ENCODE measurements at places on chromosomes 5 and 9.

- no peak for DNase-seq
Measured at GRCh38 chr9:81578606-81579005, 110.7 kb downstream of the TLE1 start.

- DNase-seq, result peak; percentile 72
Measured at GRCh38 chr9:4615251-4615650, 46.8 kb upstream of the PLPP6 start.

DNA sequence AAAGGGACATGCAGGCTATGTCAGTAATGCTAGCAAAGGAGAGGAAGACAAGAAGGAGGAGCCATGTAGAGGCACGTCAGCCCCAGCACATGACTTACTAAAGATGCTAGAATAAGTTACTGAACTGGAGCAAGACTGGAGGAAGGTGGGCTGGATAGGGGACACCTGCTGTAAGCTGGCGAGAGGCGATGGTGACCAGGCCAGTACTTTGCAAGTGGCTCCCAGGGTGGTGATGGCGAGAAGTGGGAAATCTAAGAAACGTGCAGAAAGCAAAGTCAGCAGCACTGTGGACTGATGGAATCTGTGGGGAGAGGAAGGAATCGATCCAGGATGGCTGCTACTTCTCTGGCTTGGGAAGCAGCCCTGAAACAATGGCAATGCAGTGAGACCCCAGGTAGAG lies 617.1 kb upstream of the ADAMTS16 start:
- DNase-seq, result no peak

GRCh38 chr9:89993678-89994630 lies 389.1 kb downstream of the GADD45G start:
- DNase-seq, result no peak

DNA sequence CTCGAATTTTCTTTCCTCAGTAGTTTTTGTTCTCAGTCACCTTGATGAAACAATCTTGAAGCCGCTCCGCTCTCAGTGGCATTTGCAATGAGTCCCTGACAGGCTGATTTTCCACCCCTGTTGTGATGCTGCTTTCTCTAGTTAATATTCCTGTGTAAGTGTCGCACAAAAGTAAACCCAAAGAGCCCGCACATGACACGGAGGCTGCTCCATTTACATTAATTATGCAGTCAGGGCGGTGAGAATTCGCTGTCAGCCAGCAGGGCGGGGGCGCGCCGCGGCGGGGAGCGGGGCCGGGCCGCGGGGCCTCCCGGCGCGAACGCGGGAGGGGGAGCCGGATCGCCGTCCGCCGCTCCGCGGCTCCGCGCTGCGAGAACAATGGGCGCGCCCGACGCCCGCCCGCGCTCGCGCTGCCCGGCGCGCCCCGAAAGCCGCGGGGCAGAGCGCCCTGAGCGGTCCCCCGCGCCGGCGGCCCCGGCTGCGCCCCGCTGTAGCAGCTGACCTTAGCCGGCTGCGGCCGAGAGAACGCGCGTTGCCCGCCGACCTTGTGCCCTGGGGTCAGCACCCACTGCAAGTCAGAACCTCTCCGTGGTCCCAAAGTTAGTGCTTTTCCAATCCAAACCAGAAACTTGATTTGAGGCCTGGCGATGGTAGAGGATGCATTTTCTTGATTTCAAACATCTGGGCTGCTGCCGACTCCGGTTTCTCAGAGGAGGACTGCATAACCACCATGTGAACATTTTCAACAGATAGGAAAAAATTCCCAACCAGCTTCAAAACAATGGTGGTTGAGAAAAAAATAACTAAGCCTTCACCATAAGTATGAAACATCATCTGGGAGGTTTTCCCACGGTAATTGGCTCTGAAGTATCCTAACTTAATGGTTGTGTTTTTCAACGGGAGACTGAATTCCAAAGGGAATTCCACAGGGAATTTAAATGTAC lies 142.6 kb downstream of the PBX3 start:
- peak; percentile 71 for DNase-seq

- DNase-seq, result no peak
Measured at GRCh38 chr5:149792540-149793255, 62.6 kb downstream of the PPARGC1B start.

- DNase-seq, result no peak
Measured at GRCh38 chr9:14103115-14103514, 210.8 kb downstream of the NFIB start.

DNA sequence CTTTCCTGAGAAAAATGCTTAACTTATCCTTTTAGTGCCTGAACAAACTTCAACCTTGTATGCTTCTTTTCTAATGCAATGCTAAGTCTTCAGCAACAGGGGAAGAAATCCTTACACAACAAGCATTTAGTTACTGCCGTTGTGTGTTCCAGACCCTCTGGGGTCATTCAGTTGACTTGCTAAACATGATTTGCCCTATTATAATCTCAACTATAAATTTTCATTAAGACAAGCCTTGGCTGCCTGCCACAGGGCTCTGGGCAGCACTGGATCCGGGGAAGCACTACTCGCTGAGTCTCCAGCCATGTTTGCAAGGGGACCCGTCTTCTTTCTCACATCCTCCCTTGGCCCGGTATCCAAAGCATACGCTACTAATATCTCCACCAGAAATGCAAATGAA lies 58.1 kb downstream of the PTCH1 start:
- no peak for DNase-seq

- DNase-seq, result no peak
Measured at GRCh38 chr5:147858565-147858964, 19.9 kb upstream of the SCGB3A2 start.

DNA sequence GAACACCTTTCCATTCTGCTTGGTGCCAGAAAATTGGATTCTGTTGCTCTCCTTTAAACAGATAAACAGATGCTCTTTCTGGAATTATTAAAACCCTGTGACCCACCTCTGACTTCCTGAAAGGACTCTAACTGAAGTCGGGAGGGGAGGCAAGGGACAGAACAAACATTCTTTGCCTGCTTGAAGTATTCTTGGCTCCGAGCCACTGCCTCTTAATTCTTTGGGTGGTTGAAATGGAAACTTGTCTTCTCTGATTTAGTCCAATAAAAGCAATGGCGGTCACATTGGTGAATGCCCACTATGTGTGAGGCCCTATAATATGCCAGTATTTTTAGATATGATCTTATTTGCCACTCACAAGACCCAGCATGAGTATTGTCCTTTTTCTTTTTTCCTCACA lies 236.8 kb downstream of the SLIT3 start:
- DNase-seq, result peak; percentile 14

GRCh38 chr9:132663117-132663516 lies 6.7 kb downstream of the DDX31 start:
- no peak for DNase-seq

GRCh38 chr5:134139891-134140469 lies 25.5 kb downstream of the TCF7 start:
- no peak for DNase-seq

DNA sequence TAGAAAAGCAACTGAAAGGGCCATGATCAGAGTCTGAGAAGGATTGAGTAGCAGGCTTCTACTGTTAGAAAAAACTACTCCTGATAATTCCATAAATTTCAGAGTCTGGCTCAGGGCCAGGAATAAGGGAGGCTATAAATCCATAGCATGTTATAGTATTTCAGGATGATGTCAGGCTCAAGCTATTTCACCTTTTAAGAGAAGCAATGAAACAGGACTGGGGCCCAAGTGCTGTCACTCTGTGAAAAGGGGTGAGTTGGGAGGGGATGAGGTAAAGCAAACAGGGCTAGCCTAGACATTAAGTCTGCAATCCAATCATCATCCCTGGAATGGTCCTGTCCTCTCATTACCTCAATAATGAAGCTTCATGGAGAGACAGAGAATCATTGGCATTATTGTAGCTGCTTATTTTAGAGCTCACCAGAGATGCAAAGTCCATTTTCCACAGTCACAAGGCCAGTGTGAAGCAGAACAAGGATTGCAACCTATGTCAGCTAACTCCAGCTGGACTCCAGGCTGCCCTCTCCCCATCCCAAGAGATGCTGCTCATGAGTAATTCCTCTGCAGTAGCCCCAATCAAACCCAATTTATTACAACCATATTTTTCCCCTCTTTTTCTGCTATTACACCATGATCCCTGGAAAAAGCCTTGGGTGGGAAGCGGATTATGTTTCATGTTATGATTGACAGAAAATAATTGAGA lies 56.0 kb downstream of the PAPPA start:
- DNase-seq, result no peak

- DNase-seq, result peak; percentile 89
Measured at GRCh38 chr5:169856571-169856970, 123.7 kb downstream of the INSYN2B start.

DNA sequence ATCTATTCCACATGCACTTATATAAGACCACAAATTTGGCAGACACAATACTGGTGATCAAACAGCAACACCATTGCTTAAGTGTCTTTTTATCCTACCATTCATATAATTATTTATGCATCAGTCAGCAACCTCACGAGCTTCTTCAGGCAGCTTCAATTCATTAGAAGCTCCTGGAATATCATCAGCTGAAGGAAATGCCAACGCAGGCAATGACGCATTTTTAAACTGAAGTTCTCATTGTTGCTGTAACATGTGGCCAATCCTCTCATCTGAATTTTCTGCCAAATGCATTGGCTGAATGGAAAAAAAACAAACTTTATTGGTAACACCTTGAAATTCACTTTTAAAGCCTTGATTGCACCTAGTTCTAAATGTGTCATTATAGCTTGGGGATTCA lies 376.4 kb upstream of the RGMB start:
- peak; percentile 46 for DNase-seq

DNA sequence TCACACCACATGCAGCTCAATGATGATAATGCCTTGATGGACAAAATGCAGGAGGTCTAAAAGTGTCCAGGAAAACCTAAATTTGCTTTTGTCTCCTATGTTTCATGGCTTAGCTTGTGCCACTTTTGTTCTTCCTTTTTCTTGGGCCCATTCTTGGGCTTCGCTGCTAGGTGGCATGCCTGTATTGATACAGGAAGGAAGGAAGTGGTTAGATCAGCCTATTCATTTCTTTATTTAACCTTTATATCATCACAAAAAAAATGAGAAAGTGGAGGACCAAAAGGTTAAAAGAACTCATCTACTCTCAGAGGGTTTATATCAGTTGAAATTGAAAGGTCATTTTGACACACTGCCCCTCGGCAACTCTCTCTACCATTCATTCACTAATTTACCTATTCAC lies 260.2 kb downstream of the ARHGAP26 start:
- no peak for DNase-seq

GRCh38 chr9:106619211-106619610 lies 243.8 kb upstream of the ZNF462 start:
- peak; percentile 67 for DNase-seq

- peak; percentile 86 for DNase-seq
Measured at GRCh38 chr9:129198319-129199043, 20.4 kb upstream of the IER5L start.

GRCh38 chr9:134419684-134420076 lies 93.4 kb downstream of the RXRA start:
- DNase-seq, result no peak

DNA sequence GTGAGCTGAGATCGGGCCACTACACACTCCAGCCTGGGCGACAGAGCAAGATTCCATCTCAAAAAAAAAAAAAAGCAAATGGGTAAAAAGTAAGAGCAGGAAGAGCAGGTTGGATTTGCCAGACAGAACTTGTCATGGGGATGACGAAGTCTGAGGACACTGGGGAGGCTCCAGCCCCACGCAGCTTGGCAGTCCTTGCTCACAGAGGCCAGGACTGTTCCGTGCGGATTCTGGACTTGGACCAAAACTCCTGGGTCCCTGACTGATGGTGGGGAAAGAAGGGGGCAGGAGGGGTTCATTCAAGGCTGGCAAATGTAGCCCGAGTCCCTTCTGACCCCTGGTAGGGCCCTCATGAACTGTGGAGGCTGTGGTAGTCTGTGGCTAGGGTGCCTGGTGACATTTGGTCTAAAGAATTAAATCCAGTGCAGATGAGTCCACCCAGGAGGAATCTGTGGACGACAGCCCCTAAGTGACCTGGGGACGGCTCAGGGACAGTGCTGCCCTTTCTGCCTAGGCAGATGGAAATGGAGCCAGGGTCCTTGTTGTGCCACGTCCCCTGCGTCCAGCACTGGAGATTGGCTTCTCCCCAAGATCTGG lies 3.1 kb downstream of the FGD3 start:
- DNase-seq, result no peak

- no peak for DNase-seq
Measured at GRCh38 chr9:124392254-124392870, 22.9 kb downstream of the PSMB7 start.

DNA sequence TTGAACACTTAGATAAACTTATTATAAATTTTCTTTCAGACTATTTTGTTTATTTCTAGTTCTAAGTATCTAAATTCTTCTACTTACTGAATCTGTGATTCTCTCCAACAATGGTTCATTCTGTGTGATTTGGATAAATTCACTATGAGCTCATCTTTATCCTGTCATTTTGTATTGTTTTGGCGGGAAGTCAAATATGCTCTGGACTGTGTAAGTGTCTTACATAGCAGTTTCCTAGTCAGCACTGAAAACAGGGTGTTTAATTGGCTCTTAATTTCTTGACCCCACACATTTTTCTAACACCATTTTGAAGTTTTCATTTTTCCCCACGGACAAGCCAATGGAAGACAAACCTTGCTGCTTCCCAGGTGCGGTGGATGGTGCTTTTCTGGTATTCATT lies 207.0 kb upstream of the ACO1 start:
- no peak for DNase-seq

GRCh38 chr9:128169492-128169891 lies 9.4 kb downstream of the BBLN start:
- DNase-seq, result no peak

GRCh38 chr5:177530638-177531037 lies 13.9 kb upstream of the DDX41 start:
- DNase-seq, result no peak

DNA sequence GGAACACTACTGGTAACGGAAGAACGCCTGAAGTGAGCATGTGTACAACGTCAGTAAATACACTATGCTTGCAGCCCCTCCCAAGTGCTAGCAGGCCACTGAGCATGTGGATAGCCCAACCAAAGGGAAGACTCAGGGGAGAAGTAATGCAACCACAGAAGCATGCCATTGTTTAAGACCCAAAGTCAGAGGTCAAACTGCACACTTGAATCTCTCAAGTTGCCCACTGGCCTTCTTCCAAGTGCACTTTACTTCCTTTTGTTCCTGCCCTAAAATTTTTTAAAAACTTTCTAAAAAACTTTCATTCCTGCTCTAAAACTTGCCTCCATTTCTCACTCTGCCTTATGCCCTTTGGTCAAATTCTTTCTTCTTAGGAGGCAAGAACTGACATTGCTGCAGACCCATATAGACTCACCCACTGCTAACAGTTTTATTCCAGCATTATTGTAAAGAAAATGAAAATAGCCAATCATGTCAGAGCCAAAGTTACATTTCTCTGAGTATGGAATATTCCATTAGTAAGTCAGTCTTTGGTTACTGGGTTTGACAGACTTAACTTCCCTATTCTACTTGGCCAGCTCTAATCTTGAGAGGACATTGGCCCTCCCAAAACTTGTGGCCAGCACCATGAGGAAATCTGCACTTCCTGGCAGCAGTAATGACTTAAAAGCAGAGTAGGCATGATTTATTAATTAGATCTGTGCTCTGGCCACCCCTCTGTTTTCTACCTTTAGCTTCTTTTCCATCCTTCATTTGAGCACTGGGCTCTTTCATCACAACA lies 76.9 kb downstream of the TSSK1B start:
- peak; percentile 46 for DNase-seq

- DNase-seq, result no peak
Measured at GRCh38 chr5:67896930-67897313, 318.6 kb upstream of the PIK3R1 start.

All from cardiac fibroblast (primary cell).